Type B pancreatic cell (in vitro differentiated cells): ENCODE measurements at places on chromosomes 1 and 21. TPM values are rescaled to one million over a fixed set of nuclear protein-coding genes. Genes with fewer than 3 reads are reported as not detected.

DNA sequence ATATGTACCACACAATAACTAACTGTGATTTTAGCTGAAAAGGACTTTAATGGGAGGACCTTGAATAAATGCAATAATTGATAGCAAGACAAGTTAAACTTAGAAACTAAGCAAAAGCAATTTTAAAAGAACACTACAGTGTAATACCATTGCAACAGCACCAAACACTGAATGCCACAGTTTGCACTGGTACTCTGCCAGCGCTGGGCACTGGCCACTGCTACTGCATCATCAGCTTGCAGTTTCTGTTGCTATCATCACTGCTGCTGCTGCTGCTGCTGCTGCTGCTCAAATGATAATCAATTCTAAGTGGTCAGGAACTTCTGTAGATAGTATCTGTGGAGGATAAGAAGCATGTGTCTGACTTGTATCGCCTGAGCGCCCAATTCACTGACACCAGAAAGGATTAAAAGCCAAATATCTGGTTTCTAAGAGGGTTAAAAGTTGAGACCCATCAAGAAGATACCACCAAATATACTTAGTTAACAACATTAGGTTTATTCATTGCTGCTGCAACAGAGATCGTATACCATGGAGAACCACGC lies 306.9 kb downstream of the LRRC40 start:
- DNase-seq: no peak

DNA sequence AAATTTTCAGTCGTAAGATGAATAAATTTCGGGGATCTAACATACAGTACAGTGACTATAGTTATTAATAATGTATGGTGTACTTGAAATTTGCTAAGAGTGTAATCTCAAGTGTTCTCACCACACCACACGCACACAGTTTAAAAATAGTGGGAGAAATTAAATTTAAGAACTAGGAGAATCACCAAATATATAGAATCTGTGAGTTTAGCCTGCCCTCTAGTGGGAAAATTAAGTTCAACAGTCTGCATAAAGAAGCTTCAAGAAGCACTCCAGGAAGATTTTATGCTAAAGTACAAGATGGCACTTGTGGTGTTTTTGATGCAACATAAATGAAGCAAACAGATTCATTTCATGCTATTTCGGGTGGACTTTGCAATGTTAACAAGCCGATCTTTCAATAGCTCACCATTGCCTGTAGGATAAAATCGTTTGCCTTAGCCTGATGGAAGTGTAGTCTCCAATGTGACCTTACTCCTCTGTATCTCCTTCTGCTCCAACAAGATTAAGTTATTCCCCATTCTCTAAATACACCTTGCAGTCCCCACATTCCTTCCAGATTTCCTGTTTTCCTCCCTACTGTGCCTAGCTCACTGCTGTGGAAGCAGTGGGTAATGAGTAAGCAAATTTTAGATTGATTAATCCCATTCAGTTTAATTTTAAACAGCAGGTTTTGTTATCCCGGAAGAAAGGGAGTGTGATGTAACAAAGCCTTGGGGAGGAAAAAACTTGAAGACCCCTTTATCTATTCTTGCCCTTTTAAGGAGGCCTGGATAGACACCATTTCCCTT lies 8.7 kb upstream of the PIK3C2B start:
- DNase-seq: no peak

- DNase-seq: no peak
Observed at GRCh38 chr1:202658769-202659168, 51.5 kb downstream of the SYT2 start.

- DNase-seq: no peak
Observed at GRCh38 chr1:77966291-77966690, 12.6 kb downstream of the FUBP1 start.

DNA sequence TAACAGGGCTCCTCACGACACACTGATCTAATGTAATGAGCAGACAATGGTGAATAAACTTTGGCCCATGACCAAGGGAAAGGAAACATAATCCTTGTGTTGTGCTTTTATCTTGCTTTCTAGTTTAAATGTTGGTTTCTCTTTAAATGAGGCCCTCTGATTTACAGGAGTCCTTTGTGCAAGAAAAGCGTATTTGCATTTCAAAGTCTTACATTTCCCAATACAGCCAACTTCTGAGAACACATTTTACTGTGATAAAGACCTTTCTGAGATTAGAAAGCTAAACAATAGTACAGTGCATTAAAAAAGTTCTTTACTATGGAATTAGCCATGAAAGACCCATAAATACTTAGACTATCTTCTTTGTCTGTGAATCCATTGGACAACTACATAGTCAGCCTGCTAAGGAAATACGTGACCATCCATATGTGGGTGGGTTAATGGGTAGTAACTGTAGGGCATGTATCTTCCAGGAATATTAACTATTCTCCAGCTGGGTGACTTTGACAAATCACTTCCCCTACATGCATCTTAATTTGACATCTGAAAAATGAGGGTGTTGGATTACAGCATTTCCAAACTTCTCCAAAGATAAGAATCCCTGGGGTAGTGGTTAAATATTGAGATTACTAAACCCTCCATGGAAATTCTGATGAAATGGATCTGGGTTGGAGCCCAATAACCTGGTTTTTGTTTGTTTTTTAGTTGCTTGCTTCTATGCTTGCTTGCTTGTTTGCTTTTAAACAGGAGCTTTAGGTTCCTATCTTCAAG lies 50.3 kb upstream of the USP1 start:
- DNase-seq: no peak

- DNase-seq: peak; percentile 86
Observed at GRCh38 chr1:46446646-46447498, 42.8 kb upstream of the DMBX1 start.

GRCh38 chr1:228488818-228489674 lies 1.9 kb downstream of the RNF187 start:
- DNase-seq: no peak

GRCh38 chr1:15916417-15916816 lies 59.5 kb downstream of the ZBTB17 start:
- DNase-seq: no peak

DNA sequence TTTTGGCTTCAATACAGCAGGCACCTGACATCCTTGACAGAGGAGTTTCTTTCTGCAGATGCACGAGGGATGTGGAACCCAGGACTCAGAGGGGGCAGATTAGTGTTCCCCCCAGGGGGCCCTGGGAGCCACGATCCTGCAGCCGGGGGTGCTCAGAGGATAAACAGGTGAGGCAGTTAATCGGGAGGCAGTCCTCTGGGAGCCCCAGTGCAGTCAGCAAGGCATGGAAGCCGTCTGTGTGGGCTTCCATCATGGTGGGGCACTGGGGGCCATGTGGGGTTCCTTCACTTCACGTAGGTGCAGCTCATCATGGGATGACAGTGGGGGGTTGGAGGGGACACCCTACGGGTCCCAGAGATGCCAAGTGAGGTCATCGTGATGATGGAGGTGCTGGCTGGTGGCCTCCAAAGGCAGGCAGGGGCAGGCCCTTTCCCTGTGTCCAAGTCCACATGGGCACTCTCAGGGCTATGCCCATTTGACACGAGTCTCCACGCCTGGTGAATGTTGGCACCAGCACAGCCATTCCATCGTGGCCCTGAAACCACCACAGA lies 59.3 kb upstream of the ABCG1 start:
- DNase-seq: peak; percentile 65

GRCh38 chr1:23371987-23372880 lies 2.6 kb upstream of the ZNF436 start:
- DNase-seq: no peak

GRCh38 chr1:114112775-114113174 lies 40.9 kb downstream of the SYT6 start:
- DNase-seq: no peak

DNA sequence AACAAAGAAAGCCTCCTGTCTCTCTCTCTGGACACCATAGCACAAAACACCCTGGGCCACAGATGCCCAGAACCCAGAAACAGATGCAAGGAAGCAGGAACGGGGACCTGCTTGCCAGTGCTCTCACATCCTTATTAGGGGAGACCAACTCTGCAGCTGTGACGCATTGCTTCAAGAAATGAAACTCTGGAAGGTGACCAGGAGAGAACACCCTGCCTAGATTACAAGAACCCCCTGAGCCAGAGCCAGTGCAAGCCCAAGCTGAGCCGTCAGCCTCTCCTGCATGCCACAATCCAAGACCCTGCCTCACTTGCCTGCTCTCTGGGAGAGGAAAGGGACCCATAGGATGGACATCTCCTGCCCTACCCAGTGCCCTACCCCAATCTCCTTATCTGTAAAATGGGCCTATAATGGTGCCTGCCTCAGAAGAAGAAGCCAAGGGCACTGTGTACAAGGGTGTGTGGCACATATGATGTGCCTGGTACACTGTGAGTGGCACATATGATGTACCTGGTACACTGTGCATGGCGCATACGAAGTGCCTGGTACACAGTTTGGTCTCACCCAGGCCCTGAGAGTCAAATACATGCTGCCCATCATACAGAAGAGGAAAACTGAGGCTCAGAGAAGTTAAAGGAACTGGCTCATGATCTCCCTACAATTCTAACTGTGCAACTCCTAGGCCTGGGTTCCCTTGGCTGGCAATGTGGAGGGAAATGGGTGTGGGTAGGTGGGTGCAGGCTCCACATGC lies 16.8 kb upstream of the FAM131C start:
- DNase-seq: no peak

DNA sequence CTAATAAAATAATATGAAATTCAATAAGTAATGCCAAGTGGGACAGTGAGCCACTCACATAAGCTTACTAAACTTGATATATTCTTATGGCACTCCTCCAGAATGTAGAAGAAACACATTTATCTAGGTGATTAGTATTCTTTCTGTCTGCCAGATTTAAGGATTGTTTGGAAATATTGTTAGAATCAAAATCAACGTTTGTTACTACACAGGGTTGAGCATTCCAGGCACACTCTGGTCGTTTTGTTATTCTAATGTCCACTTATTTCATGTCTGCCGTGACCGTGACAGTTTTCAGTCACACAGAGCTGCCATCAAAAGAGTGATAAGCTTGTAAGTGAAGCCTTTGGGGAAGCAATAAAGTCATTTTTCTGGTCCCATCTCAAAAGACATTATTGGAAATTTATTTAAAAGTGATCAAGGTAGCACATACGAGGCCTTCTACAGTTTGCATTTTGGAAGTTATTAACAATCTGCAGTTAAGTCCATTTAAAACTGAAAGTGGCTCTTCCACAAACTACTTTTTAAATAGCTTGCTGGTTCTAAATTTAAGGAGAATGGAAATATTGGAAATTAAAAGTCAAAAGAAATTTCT lies 38.0 kb downstream of the NFIA start:
- no peak for DNase-seq

DNA sequence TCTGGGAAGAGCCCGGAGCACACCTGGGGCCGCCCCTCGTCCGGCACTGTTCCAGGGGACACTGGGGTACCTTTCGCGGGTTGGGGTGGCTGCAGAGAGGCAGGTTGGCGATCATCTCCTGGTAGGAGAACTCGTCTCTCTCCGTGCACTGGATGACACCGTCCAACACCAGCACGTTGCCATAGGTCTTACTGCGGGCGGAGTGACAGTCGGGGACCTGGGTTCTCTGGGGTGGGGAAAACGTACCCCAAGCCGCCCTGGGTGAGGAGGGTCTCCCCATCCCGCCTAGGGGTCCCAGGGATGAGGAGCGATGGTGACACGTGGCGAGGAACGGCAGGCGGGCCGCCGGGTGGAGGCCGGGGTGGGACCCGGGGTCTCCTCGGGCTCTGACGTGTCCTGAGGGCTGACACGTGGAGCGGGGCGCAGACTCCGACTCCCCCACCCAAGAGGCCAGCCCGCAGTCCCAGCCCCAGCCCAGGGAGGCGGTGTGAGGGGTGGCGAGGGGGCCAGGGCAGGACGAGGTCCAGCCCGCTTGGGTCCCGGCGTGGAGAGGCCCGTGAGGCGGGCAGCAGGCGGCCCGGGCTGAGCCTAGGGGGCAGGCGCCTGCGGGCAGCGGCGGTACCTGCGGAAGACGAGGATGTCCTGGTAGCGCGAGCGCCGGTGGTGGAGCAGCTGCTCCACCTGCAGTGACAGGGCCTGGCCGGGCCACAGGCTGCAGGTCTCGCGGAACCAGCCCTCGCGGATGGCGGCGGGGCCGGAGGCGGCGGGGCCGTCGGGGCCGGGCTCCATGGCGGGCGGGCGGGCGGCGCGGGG lies 457 bp downstream of the SRM start:
- DNase-seq: no peak

DNA sequence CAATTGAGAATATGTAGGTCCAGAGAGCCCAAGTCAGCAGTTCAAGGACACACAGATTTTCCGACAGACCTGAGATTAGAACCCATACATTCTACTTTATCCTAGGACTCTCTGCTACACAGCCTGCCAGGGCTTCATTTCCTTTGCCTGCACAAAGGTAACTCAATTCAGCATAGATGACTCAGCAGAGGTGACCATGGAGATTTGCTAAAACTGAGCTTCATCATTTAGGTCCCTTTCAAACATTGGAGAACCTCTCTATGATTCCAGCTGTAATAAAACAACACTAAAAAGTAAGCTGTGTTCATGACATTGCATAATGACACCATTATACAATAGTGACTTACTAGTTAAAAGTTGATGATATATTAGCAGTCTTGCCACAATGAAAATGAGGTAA lies 22.2 kb downstream of the DAB1 start:
- no peak for DNase-seq

DNA sequence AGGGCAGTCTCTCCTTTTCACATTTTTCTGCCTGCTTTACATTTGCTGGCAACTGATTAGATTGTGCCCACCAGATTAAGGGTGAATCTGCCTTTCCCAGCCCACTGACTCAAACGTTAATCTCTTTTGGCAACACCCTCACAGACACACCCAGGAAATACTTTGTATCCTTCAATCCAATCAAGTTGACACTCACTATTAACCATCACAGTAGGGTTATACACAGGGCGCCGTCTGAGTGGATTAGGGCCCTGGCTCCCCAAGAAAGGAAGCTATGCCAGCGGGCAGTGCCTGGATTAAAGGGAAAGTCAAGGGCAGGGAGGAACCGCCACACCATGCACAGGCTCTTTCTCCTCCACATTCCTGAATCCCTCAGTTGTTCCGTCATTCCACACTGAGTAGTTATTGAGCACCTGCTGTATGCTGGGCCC lies 56.2 kb downstream of the EVA1C start:
- no peak for DNase-seq

GRCh38 chr1:198520524-198521254 lies 19.8 kb downstream of the ATP6V1G3 start:
- DNase-seq: no peak

GRCh38 chr21:17964199-17964598 lies 145.0 kb upstream of the C21orf91 start:
- no peak for DNase-seq

GRCh38 chr1:24363994-24364393 lies 44.8 kb downstream of the GRHL3 start:
- DNase-seq: no peak

GRCh38 chr1:232629250-232630046 lies 485 bp downstream of the SIPA1L2 start:
- peak; percentile 71 for DNase-seq

GRCh38 chr1:60394436-60394835 lies 320.9 kb upstream of the C1orf87 start:
- DNase-seq: no peak

Gene PCSK9
- total RNA-seq: 9.5 and 15.3 TPM in 2 replicates

Gene CFHR2
- total RNA-seq: not detected in 2 replicates

Gene DTL
- 11.9 and 38.5 TPM in 2 replicates for total RNA-seq

Gene NKAIN1
- 4.4 and 17.1 TPM in 2 replicates for total RNA-seq

Gene FAM72C
- 0.86 and 3.6 TPM in 2 replicates for total RNA-seq
